Thymus (tissue), 14 donors: ENCODE measurements at places on chromosomes 16 and 17.

DNA sequence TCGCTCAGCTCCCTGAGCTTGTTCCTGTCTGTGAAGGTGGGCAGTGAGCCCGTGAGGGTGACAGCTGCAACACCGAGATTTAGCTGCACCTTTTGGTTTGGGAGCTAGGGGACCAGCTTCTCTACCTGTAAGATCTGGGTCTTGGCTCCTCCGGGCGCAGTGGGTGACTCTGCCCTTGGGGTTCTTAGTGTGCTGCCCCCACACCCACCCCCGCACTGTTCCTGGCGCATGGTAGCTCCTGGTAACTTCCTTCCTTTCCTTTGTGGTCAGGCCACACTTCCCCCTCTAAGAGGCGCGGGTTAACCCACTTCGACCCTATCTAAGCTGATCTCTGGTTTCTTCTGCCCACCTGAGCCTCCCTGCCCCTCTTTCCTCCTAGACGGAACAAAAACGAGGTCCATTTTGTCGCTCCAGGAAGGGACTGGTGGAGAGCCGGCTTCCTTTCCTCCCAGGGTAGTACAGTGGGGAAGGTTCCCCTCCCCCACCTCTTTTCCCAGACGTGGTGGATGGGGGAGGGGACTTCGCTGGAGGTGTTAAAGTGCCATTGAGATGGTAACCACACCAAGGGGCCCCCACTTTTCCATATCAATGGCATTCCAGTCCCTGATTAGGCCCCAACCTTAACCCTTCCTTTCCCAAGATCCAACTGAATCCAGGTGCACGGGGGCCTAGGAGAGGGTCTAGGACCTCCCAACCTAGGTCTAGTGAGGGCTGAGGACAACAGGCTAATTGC is 4.6 kb upstream of the CLDN9 start:
- no peak for DNase-seq

GRCh38 chr17:48997103-48997826 is at the start of gene IGF2BP1:
Gene IGF2BP1 (plus strand): TSS chr17:48997385. CDS start chr17:48997746, 361 bp downstream.
- no peak for DNase-seq

DNA sequence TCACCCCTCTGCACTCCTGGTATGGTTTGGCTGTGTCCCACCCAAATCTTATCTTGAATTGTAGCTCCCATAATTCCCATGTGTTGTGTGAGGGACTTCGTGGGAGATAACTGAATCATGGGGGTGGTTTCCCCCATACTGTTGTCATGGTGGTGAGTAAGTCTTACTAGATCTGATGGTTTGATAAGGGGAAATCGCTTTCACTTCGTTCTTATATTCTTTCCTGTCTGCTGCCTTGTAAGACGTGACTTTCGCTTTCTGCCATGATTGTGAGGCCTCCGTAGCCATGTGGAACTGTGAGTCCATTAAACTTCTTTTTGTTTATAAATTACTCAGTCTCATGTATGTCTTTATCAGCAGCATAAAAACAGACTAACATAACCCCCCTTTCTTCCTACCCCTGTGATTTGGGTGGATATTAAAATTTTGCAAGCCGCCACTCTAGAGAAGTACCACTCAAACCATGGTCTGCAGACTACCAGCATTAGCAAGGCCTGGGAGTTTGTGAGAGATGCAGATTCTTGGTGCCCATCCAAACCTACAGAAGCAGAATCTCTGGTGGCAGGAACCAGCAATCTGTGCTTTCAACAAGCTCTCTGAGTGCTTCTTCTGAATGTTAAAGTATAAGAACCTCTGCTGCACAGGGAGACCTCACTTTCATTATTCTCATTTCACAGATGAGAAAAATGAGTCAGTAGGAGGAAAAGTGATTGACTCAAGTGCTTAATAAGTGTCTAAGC is 999.5 kb upstream of the EEF2KMT start:
- DNase-seq: no peak

DNA sequence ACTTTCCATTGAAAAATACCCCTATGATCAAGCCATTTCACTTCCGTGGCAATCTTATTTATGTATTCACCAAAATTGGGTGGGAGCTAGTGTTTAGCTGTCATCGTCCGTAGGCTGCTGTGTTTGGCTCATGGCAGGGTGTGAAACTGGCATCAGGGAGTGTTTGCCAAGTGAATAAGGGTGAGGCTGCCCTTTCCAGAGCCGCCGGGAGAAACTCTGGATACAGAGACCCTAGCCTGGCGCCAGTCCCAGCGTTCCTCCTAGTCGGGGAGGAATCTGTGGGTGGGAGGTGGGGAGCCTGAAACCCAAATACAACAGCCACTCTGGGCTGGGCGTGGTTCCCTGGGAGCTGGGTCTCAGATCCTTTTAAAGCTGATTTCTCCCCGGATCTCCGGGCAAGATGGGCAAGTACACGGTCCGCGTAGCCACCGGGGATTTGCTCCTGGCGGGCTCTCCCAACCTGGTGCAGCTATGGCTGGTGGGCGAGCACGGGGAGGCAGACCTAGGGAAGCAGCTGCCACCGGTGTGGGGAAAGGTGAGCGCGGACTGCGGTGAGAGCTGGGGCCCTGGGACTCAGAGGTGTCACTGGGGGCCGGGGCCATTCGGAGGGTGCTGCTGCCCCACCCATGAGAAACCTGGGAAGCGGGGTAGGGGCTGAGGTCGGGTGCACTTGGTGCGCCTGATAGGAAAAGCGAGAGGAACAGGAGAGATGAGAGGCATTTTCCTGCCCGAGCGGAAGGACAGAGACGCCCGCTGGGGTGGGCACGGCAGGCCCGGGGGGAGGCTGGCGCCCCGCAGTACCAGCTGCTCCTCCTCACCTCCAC is 62.1 kb upstream of the TEKT1 start:
- DNase-seq: no peak

DNA sequence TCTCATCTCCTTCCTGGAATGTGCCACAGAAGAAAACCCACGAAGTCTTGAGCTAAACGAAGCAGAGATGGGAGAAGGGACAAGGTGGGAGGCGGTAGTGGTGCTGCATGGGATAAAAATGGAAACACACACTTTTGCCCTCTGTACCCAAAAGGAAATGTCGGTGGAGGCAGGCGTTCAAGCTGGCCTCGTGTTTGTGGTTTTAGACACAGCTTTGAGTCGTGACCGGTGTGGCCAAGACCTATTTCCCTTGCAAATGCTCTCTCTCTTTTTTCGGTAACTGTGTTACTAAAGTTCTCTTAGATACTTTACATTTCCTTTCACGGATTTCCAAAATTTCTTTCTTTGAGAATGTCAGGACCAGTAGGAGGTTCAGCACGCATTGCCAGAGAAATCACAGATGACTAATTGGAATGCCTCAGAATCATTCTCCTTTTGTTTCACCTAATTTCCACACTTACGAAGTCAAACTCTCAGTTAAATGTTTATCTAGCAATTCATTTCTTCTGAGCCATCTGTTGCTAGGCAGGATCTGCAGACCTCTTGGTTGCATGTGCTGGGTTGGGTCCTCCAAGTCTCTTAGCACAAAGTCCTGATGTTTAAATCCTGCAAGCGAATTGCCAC is 412.3 kb downstream of the MAF start:
- no peak for DNase-seq

DNA sequence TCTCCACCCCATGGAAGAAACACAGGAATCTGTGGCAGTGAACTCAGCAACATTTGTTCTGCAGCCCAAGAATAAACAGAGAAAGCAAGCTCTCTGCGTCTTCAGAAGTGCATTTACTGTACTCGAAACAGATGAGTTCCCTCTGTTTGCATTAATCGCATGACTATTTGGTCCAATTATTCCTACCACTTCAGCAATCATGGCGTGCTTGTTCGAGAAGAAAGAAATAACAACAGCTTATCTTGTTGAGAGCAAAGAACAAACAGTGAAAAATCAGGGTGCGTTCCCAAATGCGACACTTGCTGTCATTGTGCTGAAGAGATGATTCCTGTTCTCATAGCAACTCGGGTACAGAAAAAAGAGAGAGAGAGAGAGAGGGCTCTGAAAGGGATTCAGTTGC is 445.3 kb upstream of the MAF start:
- DNase-seq: no peak

DNA sequence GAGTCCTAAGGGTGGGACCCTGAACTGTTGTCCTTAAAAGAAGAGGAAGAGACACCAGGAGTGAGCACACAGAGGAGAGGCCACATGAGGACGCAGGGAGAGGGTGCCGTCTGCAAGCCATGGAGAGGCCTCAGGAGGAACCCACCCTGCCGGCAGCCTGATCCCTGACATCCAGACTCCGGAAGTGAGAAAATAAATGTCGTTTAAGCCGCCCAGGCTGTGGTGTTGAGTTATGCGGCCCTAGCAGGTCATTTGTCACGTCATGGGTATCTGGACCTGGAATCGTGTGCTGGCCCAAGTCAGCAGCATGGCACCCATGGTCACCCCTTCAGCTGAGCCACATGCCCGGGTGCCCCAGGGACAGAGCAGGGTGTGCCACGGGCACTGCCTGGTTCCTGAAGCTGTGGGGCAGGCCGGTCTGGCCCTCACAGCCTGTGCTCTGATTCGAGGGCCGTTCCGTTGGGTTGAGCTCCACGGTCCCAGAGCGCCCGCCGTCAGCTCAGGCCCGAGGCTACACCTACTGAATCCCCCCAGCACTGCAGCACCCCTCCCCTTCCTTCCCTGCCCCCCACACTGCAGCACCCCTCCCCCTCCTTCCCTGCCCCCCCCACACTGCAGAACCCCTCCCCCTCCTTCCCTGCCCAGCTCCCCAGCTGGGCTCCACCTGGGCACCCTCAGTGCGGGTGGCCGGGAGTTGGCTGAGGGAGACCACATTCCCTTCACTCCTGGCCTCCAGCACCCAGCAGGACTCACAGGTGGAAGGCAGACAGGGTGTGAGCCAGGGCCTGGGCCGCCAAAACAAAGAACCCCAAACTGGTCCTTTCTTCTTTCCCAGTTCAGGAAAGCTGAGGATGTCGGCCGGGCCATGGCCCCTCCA is 2.7 kb upstream of the CCDC57 start:
- DNase-seq: no peak

DNA sequence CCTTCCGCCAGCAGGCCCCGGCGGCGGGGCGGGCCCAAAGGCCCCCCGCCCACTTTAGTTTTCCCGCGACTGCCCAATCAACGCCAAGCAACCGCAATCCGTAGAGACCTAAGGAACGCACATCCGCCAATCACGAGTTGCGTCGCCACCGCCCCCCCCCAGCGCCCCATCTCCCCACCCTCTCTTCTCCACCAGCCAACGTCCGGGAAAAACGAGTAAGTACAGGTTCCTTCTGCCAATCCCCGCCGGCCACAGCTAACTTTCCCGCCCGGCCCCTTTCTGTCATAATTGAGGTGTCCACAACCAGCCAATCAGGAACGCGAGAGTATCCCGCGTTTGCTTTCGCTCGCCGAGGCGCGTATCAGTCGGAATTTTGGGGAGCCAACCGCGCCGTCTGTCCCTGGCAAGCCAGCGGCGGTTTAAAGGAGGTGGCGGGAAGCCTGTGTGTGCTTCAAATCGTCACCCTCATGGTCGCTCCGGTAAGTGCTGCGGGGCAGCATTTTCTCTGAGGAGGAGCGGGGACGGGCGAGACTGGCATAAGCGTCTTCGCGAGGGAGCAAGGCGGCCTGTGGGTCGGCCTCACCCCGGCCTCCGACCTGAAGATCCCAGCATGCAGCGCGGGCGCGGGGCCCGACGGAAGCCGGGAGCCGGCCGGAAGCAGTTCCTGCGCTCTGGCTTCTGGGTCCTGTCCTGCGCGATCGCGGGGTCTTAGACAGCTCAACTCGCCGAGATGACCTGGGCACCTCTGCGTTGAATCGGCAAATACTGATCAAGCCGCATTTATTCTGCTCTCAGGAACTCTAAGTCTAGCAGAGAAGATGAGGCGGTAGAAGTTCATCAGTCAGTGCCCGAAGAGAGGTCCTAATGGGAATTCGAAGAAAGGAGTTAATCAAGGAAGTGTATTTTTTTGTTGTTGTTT is at the start of gene MIS12:
Gene MIS12 (plus strand): TSS at position 361 of the 919 bp plus-strand sequence. CDS start 2,297 bp downstream, outside the sequence.
- peak; percentile 97 for DNase-seq

DNA sequence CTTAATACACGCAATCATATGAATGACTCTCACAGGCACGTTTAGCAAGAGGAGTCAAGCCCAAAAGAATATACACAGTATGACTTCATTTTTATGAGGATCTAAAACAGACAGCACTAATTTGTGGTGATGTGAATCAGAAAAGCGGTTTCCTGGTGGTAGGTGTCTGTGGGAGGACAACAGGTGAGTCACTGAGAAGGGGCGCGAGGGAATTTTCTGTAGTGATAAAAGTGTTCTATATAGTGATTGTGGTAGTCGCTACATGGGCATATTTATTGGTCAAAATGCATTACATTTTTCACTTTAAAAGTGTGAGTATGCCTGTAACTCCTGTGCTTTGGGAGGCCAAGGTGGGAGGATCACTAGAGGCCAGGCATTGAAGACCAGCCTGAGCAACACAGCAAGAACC is 7.6 kb upstream of the TNRC6A start:
- no peak for DNase-seq
